ENCODE measurements at places on chromosomes 4 and X.

DNA sequence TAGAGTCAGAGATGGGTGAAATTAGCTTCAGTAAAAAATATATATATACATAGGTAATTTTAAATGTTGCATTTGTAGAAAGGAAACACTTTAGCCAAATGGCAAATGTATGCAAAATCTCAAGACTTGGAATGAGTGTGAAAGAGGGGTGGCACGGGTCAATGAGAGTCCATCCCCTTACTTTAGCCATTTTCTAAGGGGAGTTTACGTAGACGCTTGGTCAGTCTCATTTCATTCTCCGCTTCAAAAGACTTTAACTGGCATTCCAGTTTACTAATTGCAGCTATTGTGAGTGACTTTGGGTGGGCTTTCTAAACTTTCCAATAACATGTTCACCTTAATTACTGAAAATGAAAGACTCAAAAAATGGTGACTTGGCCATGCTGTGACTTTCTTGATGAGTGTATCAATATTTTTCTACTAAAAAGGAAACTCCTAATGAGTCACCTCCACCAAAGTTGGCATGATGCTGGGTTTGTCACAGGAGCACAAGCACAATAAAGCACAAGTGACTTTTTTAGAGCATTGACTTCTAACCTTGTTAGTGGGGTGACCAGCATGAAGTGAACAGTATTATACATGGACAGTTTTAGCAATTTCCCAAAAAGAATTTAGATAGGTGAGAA is 356.0 kb upstream of the RASGEF1B start:
- DNase-seq: no peak

DNA sequence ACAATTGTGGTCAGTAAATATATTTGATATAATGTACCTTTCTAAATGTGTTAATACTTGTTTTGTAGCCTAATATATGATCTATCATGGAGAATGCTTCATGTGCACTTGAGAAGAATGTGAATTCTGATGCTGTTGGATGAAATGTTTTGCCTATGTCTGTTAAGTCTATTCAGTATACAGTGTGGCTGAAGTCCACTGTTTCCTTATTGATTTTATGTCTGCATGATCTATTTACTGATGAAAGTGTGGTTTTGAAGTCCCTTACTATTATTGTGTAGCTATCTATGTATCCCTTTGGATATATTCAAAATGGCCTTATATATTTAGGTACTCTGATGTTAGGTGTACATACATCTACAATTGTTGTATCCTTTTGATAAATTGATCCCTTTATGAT is 515.8 kb upstream of the EPHA5 start:
- no peak for DNase-seq

DNA sequence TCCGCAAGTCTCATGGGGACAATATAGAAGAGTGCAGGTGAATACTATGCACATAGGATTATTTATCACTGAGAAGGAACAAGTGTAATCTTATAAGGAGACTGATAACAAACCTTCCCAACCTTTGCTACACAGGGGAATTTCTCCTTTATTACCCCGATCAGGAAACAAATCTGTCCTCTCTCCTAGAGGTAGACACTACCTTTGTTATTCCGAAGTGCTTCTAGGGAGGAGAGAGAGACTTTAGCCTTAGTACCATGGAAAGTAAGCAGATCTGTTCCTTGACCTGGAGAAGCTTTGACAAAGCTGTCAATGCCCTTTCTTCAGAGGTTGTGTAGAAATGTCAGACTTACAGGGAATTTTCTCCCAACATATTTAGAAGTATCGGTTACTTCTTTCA is 475.5 kb downstream of the CCSER1 start:
- no peak for DNase-seq

GRCh38 chr4:177097291-177097690 is 212.4 kb upstream of the NEIL3 start:
- no peak for DNase-seq

DNA sequence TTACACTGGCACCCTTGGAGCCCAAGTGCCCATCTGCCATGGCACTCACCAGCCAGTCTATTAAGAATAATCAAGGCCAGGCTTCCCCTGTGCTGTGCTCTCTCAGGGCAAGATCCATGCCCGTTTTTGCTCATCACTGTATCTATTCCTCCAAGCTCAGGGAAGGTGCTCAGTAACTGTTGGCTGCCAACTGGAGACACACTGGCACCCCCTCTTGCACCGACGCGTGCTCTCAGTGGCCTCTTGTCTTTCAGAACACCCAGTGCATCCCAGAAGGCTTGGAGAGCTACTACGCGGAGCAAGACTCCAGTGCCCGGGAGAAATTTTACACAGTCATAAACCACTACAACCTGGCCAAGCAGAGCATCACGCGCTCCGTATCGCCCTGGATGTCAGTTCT is 30.1 kb downstream of the NSG1 start:
- DNase-seq: peak; percentile 39

GRCh38 chr4:166724369-166724768 is 509.9 kb downstream of the SPOCK3 start:
- DNase-seq: no peak

DNA sequence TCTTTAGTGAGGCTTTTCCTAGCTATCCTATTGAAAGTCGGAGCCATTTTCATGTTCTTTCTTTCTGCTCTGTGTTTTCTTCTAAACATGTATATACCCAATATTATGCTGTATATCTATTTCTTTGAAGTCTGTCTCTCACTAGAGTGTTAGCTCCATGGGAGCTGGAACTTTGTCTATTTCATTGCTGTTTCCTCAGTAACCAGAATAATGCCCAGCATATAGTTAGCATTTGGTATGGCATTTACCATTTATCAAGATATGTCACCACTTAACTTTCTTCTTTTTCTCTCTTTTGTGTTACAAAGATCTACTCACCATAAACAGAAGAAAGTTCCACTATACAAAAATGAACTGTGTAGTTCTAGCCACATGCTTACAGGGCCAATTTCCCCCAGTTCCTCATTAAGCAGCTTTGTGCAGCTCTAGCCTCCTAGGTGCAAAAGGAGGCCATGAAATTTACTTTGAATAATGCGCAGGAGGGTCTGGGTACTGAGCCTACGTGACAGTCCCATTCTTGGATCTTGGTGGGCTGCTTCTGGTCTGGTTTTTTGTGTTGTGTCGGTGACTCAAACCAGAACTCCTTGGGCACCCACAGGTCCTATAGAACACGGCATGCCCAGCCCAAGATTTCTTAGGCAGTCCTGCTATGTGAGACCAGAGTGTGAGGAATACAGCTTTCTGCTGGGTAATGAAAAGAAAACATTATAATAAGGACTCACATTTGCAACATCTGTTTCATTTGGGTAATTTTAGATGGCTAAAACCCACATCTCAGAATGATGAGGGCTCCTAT is 302.3 kb upstream of the IGFBP7 start:
- DNase-seq: no peak

- no peak for DNase-seq
These were observed 64.7 kb downstream of the CLNK start for GRCh38 chr4:10619855-10620254.

GRCh38 chrX:123601437-123601836 is 131.4 kb downstream of the THOC2 start:
- DNase-seq: no peak

DNA sequence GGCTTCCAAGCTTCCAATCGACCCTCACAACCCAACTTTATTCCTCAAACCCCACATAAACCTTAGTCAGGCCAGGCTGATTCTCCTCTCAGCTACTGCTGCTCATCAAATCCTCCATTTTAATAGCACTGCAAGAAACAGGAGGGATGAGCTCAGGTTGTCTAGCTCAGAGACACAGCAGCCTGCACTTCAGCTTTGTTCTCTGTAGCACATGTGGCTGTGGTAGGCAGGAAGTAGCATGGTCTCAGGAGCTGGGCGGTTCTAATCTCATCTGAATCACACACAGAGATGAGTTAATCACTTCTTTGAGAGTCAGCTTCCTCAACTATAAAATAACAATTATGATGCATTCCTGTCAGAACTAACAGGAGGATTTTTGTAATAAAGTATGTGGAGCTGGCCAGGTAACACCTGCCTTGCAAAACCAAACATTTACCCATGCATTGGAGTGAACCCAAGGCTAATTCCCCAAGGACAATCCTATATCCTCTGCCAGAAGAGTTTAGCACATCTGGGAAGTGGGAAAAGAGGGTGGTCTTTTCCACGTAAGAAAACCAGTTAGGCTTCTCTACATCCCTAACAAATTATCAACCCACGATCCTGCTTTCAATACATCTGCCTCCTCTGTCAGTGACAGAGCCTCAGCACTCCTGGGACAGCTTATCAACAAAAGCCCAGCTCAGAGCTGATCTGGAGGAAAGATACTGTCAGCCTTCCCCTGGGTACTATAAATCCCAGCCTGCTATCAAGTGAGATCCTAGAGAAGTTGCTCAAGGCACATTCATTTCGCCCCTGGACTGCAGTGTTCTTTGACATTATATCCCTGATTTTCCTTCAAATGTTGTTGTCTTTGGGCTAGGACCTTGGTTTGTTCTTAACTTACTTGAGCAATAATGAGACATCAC is 32.8 kb downstream of the ELOVL6 start:
- no peak for DNase-seq

DNA sequence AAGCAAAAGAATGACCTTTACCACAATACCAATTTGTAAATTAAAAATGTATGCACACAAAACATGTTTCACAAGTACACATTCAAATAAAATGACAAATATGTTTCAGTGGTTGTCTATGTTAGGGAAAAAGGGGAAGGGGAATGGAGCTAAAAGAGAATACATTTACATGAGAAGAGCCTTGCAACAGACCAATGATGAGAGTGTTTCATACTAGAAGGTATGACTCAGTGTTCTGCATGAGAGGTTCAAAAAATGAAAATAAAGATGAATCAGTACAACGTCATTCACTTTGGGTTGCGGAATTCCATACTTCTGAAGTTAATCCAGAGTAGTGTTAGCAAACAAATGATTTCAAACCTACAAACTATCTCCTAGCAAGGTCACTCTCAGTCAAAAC is 51.7 kb downstream of the RPGR start:
- DNase-seq: no peak

- DNase-seq: no peak
These were observed 1800.8 kb upstream of the PCDH10 start for GRCh38 chr4:131348263-131348662.

DNA sequence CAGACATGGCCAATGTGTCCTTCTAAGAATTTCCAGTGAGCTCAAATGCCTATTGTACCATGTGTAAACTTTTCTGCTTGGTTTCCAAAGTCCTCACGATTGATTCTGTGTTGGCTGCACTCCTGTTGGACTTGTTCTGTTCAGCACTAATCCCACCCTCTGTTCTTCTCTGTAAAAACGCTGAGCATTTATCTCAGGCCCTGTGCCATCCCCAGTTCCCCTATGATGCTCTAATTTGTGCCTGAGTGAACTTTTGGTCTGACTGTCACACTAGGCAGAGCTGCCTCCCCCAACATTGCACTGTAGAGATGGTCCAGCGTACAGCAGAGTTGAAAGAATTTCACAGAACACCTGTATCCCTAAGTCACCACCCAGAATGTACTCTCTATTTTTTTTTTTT is 76.1 kb upstream of the STS start:
- no peak for DNase-seq

DNA sequence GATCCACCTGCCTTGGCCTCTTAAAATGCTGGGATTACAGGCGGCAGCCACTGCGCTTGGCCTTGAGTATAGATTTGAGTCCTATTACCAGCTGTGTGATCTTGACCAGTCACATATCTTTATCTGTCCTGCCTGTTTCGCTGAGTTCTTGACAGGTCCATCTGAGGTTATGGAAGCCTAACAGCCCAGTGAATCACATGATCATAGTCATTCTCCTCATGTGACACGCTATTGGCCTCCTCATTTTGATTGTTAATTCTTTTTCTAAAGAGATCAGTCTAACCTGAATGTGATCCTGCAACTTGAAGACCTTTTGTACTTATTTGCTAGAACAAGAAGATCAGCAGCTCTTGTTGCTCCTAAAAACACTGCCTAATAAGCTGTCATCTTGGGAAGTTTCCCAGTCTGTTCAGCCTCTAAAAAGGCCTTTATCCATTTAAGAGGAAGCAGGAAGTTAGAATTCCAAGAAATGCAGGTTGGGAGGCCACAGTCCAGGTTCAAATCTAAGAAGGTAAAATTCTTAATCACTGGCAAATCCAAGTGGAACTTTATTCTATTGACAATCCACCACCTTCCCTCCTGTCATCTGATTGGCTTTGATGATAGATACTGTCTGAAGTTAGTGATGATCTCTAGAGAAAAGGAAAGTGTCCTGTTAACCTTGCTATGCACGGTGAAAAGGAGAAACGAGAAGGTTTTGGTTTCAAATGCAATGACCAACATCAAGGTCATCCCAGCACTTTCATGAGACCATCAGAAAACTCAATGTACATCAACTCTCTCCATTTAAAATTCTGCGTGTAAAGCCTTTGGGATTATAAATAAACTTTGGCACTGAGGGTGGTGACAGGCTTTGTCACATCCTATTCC is 86.9 kb downstream of the CHRNA9 start:
- no peak for DNase-seq

GRCh38 chrX:108671526-108671925 is 64.8 kb downstream of the IRS4 start:
- no peak for DNase-seq

DNA sequence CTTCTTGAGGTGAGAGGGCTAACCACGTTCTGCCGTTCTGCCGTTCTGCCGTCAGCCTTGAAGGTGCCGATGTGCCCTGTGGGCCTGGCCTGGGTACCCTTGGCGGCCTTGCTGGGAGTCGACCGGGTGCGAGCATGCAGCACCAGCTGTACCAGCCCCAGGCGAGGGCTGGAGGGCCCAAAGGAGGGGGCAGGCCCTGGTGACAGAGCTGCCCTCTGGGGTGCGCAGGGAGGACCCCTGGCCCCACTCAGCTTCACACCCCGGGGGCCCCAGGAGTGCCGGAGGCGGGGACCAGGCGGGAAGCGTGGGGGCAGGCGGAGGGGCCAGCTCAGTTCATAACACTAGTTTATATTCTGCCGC is 22.1 kb downstream of the UVSSA start:
- no peak for DNase-seq

DNA sequence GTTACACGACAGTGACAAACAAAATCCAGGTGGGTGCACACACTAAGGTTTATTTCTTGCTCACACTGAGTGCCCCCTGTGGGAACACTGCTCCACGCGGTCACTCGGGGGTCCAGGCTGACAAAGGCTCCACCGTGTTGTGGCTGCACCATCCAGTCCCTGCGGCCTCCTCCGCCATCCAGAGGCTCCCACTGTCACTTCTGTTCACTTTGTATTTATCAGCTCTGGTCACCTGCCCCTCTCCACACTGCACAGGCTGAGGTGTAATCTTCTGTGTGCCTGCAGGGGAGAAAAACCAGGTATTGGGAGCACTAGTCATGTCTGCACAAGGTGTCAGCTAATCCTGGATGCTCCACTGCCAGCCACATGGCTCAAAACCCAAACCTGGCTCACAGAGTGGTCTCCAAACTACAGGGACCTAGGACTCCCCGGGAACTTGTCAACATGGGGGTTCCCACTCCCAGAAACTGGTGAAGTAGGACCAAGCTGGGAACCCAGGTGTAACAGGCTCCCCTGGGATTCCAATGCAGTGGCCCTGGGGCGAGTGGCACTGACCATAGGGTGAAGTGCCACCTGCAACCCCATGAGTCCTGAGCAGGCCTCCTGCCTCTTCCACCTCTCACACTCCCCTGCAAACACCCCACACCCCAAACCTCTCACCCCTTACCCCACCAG is 25.5 kb downstream of the HMX1 start:
- peak; percentile 37 for DNase-seq
